Lung microvascular endothelial cell (primary cell): ENCODE measurements at places on chromosomes 3 and 15.

DNA sequence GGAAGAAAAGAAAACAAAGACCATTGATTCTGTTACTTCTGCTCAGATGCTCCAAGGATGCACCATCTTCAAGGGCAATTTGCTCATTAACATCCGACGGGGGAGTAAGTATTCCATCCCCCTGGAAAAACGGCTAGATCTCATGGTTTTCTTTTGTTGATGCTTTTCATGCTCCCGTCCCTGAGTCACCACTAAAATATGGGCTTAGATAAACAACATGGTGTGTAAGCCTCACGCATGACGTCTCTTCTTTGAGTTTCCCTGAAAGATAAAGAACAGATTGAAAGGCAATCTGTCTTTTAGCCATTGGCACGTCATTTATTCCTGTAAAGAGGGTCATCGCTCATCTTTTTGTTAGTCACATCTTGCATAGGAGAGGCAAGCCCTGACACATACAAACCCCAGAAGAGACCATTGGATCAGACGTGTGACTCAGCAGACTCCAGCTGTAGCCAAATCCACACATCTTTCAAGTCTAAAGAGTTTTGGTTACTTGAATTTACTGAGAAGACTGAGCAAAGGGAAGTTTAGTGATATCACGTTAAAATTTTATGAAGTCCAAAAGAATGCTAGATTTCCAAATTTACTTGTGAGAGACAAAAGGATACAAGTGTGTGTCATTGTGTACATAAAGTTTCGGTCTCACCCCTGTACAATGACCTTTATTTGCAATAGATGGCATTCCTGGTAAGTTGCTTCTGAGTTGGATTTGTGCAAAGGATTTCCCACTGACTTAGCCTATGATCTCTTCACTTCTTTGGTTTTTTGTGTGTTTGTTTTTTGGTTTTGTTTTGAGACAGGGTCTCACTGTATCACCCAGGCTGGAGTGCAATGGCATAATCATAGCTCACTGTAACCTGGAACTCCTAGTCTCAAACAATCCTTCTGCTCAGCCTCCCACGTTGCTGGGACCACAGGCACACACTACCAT lies 110.5 kb downstream of the PGPEP1L start:
- peak; percentile 66 for DNase-seq

DNA sequence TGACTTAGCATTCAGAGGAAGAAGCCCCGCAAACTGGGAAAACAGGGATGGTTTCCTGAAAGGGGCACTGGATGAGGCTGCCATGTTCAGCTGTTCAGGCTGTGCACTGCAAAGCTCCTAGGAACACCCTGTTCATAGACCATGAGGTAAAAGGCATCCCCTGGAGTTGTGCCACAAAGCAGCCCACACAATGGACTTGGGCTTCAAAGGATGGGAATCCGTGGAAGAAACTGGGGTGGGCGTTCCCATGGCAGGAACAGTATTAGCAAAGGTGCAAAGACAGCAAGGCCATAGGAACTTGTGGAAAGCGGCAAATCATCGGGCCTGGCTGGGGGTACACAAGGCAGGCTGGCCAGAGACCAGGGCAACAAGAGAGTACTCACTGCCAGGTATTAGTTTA lies 8.9 kb downstream of the OXTR start:
- DNase-seq = no peak

DNA sequence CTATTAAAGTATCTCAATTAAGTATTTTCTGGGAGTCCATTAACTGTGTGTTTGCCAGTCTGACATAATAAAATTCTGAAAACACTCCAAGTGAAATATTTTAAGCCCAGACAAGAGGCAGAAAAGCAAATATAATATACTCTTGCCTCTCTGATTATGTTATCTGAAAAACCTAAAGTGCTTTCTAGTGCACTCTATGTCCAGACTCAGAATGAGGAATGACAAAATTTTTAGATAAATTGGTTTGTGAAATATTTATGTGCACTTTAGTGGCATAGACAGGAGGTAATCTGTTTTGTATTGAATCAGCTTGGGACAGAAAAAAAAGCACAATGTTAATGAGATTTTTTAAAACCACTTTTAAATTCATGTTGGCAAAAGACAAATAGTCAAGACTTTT lies 508.2 kb upstream of the SUCLG2 start:
- DNase-seq = no peak

GRCh38 chr3:140753865-140754754 lies 76.2 kb downstream of the TRIM42 start:
- no peak for DNase-seq

DNA sequence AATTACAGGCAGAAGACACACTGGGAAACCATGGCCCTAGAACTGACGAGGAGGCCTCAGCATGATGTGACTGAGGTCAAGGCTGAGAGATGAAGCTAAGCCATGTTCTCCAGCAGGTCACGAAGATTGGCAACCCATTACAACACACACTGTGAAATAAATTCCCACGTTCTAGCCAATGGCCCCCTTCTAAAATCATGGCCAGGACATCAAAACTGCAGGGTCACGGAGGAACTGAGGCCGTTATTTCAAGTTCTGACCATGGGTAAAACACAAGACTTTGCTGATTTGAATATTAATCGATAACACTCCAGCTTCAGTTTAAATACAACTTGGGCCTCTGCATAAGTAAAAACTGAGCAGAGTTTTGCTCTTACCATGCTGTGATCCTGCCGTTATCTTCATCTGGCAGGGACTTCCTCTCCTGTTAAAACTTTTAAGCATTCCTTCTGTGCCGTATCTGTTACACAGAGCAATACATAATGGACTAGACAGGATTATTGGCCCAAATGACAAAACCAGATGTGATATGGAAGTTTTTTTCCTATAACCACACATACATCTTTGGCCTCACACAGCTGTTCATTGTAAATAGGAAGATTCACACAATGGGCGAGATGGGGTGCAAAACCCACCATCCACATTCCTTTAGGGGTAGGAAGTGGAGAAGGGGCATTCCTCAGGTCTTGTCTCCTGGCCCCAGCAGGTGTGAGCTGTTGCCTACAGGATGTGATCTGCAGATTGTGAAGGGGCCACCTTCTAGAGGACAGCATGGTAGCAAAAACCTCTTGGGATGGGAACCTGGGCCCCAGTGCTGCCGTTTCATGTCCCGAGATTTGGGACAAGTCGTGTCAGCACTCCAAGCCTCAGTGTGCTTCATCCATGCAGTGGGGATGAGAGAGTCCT lies 207.4 kb downstream of the OPA1 start:
- no peak for DNase-seq

DNA sequence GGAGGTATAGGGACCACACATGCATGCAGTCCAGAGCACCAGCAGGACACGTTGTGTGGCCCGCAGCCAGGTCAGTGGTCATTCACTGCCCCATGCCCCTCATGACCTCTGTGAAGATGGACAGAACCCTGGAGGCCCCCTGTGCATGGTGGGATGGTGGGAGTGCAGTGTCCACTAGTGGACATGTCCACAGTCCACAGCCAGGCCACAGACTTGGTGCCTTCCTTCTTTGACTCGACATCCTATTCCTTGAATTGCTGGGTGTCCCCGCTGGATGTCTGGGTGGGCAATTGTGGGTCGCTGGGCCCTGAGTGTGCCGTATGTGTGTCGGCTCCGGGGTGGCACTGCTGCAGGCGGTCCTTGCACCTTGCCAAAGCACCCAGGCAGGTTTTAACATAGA lies 35.7 kb downstream of the KLF15 start:
- no peak for DNase-seq

- no peak for DNase-seq
These were observed 21.5 kb upstream of the CHD2 start for GRCh38 chr15:92878593-92879053.

DNA sequence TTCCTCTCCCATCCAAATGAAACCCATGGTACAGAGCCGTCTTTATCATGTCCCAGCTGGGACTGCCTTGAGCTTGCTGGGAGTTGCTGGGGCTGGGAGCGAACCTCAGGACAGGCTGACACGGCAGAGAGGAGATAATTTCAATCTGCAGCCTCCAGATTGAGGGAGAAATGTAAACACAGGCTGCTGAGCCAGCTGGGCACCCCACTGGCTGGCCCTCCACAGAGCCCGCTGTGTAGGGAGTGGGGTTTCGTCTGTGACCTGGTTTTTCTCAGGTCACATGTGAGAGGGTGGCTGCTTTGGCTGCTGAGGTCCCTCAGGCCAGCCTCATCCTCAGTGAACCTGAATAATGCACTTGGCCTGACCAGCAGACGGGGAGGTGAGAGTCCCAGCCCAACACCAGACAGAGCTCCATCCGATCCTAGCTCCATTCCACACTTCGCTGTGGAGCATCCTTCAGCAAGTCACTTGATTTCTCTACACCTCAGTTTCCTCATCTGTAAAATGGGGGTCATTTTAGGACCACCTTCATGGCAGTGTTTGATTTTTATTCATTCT lies 121.6 kb upstream of the MRPS22 start:
- DNase-seq = no peak

DNA sequence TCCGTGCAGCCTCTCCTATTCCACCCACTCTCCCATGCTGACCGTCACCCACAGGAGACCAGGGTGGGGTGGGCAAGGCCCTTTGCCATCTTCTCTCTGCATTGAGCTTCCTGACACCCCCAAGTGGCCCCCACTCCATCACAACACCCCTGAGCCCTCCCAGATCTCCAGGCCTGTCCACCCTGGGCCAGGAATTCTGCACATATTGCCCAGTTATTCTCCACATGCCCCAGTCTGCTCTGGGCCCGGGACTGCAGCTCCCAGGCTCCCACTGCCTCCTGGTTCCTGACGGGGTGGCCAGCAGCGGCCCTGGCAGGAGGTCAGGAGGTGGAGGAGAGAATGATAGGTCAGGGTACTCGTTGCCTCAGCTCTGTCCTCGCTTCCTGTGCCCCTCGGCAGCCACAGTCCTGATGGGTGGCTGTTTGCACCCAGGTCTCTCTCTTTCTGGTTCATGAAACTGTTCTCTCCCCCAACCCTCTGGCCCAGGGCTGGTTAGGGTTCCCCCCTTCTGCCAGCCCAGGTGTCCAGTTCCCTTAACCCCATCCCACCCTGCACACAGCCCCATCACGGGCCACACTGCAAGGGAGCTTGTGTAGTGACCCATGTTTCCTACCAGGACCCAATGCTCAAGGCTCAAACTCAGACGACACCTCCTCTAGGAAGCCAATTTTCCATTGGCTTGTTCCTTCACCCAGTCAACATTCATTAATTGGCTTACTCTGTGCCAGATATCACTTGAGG lies 47.3 kb downstream of the IQSEC1 start:
- DNase-seq = no peak

GRCh38 chr3:13671482-13672233 lies 122.7 kb downstream of the FBLN2 start:
- no peak for DNase-seq

DNA sequence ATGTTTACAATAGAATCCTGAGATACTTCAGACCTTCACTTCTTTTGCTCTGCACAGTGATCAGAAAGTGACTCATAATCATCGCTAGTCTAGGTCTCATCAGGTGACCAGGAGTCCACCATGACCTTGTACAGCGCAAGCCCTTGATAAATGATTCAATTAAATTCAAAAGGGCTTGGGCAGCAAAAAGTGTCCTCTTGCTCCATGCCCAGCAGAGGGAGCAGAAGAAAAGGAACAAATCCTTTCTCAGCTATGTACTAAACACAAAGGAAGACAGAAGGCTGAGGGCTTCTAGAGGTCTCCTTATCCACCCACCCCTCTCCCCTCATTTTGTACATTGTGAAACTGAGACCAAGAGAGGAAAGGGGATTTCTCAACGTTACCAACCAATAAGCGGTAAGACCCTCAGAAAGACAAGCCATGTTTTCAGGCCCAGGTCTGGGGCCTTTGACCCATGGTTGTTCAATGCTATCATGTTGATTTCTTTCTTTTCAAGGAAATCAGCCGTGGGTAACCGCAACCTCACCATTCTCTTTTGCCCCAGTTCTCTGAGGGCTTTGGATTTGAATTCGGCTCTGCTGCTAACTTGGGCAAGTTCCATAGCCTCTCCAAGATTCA lies 74.8 kb downstream of the AQP9 start:
- DNase-seq = peak; percentile 40
